ENCODE measurements at places on chromosomes 6 and 20.

DNA sequence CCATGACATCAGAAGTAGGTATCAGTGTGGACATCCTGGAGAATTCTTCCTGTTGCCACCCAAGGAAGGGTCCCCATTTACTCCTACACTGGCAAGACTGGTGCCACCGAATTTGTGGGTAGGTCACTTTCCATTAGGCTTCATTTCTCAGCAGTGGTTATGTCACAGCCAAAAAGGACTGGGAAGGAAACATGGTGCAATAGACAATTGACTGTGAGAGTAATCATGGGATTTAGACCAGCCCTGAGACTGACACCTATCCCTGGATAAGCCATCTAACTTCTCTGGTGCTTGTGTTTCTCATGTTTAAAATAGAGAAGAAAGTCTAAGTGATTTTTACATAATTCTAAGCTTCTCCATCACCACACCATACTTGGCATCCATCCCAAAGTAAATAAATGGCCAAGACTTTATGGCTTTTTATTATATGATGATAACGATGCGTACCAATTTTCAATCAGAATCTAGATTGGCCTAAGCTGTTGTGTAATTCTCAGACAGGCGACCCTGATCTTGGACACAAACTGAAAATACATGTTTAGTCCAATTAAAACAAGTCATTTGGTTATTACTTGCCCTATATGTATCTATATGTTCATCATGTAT, 10.2 kb downstream of the SMPDL3A start:
- DNase-seq: no peak

DNA sequence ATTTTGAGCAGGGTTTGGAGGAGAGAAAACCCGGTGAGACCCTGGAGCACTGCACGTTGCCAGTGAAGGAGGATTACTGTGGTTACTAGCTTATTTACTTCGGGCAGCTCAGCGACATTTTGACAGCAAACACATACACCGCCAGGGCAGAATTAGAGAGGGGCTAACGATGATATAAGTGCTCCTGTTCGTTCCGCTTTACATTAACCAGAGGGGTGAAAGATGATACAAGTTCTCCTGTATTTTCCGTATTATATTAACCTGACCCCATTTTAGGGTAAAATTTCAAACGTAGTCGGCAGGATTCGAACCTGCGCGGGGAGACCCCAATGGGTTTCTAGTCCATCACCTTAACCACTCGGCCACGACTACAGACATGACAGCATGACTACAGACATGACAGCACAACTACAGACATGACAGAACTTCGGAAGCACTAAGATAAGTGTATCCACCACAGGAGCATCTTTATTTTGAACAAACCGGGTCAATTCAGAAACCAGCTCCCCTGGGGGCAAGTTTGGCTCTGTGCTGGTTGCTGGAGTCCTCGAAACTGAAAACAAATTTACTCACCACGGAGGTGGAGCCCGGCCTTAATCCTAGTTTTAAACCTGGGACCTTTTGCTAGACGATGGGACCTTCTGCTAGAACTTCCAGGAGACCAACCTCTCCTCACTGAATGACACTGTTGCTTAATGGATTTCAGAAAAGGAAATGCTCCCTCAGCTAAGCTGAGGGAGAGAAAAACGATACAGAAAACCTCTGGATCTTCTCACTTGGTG, 80.4 kb upstream of the ZNF184 start:
- no peak for DNase-seq

DNA sequence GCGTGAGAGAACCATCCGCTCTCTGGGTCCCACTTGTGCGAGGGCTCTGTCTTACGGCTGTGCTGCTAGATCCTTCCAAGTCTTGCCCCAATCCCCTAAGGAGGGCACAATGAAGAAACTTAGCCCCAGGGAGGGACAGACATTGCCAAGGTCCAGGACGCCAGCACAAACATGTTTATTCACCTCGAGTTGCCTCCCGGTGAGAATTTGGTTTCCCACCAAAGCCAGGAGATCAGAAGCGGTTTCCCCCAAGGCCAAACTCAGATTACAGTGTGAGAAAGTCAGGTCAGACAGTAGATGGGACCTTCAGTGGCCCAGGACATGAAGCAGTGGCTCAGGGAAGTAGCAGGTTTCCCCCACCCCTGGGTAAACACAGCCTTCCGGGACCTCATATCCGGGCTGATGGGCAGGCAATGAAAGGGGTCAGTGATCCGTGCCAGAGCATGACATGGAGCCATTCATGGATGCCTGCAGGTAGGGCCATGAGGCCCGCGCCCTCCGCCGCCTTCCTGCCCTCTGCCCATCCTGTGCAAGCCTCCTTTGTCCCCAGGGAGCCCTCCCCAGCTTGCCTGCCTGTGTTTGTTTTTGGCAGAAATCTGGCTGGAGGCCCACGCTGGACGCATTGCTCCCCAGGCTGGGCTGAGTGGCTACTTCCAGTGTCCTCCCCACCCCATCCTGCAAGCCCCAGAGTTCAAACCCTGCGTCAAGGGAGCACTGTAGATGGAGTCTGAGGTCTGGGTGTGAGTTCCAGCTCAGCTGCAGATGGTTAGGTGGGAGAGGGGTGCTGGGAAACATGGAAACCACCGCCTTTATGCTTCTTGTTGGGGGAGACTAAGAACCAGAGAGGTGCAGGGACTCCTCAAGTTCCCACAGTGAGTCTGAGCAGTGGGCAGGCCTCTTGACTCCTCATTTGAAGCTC, 2.0 kb downstream of the BPIFB2 start:
- DNase-seq: no peak

DNA sequence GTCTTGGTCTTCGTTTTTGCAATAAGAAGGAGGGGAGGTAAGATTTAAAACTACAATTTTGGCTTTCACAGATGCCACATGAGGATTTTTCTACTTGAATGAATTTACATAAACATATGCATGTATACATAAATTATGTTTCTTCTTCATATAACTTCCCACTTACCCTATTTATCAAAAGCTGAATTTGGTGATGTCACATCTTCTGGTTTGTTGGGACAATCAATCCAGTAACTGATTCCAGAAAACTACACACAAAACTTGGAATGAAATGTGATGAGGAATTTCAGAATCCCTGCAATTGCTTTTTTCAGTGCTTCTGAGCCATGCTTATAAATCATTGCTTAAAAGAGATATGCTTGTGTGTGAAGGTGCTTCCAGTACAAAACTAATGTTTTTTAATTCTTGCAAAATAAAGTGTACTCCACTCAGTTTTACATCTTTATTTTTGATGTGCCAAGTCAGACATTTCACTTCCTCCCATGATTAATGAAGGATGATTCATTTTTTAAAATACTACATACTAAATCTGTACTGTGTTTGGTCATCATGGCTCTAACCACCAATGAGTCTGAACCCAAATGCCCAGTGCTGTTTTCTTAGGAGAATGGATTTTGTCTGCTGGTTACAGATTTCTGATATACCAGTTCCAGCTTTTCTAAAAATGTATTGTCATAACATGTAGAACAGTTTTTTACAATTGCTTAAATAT, 32.1 kb upstream of the RIN2 start:
- no peak for DNase-seq

- no peak for DNase-seq
Observed at GRCh38 chr6:164377348-164377918, 932.0 kb downstream of the C6orf118 start.

DNA sequence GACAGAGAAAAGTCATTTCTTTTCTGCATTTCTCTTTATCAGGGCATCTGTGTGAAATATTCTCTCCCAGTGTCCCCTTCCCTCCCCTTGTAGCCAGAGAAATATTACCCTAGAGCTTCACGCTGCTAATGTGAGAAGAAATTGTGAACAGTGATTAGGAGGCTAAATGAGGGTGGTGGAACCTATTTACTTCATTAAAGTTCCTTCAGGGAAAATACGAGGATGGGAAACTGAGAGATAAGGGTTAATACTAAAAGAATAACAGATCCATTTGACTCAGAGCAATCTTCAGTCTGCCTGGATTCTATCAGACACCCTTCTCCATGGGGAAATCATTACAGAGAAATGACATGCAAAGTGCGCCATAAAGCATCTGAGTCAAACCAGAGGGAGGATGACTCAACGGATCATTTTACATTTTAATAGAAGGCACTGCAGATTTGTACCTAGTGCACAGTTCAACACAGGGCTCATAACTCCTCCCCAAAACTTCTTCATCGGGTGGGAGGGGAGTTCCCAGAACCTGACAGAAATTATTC, 131.3 kb downstream of the GJA10 start:
- DNase-seq: no peak

DNA sequence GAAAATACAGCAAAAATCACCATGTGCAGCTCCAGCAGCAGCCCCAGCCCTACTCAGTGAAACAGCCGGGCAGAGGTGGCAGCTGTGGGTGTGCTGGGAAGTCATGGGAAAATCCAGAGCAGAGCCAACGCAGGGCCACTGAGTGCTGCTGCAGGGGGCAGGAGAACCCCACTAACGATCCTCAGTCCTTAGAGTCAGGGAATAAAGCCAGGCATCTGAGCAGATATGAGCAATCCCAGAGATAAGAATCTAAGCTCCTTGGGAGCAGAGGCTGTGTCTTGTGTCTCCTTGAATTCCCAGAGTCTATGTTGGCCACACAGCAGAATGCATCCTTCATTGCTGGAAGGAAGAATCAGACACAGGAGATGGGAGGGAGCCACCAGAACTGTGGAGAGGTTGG, 493.1 kb upstream of the MAP3K7 start:
- DNase-seq: no peak

DNA sequence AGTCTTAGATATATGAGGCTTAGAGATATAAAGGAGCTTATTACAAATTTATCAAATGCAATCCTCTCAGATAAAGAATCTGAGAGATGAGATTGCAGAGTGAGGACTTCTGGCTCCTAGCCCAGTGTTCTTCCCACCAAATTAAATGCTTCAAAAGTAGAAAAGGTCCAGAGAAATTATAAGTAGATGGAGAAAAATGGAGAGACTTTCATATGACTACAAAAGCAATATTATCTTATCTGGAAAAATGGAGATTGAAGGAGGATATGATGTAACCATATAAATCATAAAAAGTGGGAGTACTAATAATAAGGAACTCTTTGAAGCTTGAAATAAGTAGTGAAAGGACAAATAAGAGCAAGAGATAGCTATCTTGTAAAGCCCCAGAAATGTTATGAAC, 2.8 kb downstream of the KCTD20 start:
- no peak for DNase-seq

GRCh38 chr6:111750753-111751673, 122.2 kb downstream of the FYN start:
- no peak for DNase-seq

DNA sequence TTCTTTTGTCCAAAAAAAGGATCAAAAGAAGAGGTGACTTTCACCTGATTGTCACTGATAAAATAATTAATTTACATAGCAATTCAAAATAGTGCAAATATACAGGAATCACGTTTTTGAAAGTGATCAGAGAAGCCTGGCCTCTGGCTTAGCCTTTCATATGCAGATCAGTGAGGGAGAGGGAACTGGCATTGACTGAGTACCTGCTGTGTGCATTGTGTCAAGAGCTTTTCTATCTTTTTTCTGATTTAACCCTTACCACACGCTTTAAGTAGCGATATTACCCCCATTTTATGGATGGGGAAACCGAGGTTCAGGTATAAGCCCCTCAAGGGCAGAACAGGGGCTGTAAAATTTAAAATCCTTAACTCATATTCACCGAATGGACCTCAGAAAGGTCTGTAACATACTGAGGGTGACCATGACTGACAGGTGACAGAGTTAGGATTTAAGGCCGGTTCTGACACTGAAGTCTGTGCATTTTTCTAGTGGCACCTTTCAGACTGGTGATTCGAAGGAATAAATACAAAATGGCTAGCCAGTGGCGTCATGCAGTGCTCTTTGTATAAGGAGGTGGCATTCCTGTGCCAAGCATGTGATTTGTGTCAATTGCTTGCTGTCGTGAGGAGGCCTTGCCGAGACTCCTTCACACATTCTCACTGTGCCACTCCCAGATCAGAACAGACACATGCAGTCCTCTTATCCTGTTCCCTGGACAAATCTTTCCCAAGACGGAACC, 310.2 kb downstream of the TSHZ2 start:
- no peak for DNase-seq

DNA sequence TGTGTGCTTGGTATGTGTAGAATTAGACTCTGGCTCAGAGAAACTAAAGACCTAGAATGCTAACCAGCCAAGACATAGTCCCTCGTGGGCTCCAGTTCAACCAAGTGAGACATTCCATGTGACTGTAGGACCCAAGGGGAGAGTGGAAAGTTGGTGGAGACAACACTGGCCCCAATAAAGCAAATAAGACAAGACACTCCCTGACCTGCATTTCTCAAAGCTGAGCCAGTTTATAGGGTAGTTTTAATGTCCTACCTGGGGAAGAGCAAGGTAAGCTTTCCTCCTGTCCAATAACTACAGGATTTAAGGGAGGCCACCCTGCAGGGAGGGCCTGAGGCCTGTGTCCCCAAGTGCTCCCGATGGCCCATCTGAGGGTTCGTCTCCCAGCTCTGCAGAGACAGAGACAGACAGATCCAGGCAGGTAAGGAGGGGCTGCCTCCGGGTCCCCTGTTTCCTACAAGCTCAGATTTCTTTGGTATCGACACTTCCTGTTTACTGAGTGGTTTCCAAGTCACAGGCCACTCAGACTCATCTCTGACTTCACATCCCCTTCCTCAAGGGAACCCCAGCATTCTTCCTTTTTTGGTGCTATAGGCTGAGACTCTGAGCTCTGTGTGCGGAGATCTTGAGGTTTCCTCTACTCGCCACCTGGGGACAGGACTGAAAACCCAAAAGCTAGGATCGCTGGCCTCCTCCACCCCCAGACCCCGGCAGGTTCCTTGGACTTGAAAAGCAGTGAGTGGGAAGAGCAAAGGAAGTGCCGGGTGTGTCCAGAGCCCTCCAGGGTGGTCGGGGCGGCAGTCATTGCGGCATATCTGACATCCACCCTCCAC, 92.4 kb downstream of the PRND start:
- DNase-seq: no peak

GRCh38 chr6:5214570-5215052, 46.1 kb downstream of the LYRM4 start:
- no peak for DNase-seq

DNA sequence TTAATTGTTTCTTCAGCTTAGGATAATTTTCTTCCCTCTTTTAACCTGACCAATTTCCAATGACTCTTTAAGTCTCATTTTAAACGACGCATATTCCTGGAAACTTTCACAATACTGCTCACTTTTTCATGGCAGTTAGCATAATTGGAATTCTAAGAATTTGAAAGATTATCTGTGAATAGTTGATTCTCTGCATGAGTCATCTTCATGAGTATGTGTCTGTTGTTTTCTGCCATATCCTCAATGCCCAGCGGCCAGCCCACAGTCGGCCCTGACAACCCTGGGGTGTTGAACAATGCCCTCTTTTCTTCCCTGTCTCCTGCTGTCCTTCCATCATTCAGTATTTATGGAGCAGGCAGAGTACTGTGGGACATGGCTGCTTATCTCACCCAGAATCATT, 554.2 kb downstream of the CDH26 start:
- DNase-seq: no peak

GRCh38 chr20:34895465-34895864, 19.1 kb downstream of the ACSS2 start:
- DNase-seq: no peak

- no peak for DNase-seq
Observed at GRCh38 chr6:13923527-13924145, 1.1 kb upstream of the RNF182 start.

- no peak for DNase-seq
Observed at GRCh38 chr6:14542670-14543366, 425.2 kb downstream of the CD83 start.
